ENCODE measurements at places on chromosomes 11 and 22. TPM values are rescaled to one million over a fixed set of nuclear protein-coding genes. Genes with fewer than 3 reads are reported as not detected.

- peak; percentile 73 for DNase-seq
Measured at GRCh38 chr11:131689049-131689925, 318.9 kb downstream of the NTM start.

Gene APOL4
- total RNA-seq, result 2.9 TPM

Gene RASD2
- total RNA-seq, result under 0.01 TPM

DNA sequence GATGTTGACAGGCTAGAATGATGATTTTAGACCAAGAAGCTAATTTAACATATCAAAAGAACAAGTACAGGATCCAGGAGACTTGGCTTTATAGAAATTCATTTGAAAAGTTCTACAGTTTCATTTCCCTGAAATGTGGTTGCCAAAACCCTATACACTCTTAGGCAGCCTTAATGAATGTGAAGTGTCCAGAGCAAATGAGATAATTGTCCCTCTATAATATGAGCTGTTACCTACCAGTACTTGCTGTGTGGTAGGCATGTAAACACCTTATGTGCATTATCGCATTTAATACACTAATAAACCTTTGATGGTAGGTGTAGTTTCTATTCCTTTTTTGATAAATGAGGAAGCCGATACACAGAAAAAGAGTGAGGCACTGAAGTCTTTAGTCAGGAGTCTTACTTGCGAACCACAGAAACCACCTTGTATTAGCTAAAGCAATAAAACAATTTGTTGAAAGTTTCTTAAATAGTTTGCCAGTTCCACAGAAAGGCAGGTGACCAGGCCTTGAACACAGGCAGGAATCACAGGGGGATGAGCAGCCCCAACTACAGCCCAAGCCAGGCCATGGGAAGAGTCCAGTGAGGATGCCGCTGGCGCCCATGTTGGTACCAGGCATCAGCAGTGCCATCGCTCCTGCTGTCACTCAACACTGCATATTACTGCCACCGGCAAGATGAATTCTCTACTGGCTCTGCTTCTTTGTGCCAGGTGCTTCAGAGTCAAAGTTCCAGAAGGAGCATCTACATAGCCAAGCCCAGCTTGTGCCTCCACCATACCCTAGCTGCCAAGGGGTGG is 81.7 kb downstream of the SWAP70 start:
- DNase-seq, result peak; percentile 8

DNA sequence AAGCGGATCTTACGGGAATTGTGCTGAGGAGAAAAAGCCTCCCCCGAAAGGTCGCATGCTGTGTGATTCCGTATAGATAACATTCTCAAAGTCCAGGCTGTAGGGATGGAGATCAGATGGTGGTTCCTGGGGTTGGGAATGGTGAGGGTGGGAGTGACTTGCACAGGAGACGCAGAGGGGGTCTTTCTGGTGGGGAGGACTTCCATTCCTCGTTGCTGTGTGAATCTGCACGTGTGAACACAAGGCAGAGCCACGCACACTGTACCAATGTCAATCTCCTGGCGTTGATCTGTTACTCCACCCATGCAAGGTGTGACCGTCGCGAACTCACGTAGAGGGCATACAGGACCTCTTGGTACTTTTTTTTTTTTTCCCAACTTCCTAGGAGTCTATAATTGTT is 59.0 kb upstream of the KCNQ1OT1 start:
- DNase-seq, result no peak
